Stimulated activated naive CD8-positive, alpha-beta T cell treated with anti-CD3 and anti-CD28 coated beads, Interleukin-15, Interleukin-2, amounts not matched to agents 100 U/mL and 50 U/mL, for 24 hours (primary cell): ENCODE measurements at places on chromosomes 16 and 17.

DNA sequence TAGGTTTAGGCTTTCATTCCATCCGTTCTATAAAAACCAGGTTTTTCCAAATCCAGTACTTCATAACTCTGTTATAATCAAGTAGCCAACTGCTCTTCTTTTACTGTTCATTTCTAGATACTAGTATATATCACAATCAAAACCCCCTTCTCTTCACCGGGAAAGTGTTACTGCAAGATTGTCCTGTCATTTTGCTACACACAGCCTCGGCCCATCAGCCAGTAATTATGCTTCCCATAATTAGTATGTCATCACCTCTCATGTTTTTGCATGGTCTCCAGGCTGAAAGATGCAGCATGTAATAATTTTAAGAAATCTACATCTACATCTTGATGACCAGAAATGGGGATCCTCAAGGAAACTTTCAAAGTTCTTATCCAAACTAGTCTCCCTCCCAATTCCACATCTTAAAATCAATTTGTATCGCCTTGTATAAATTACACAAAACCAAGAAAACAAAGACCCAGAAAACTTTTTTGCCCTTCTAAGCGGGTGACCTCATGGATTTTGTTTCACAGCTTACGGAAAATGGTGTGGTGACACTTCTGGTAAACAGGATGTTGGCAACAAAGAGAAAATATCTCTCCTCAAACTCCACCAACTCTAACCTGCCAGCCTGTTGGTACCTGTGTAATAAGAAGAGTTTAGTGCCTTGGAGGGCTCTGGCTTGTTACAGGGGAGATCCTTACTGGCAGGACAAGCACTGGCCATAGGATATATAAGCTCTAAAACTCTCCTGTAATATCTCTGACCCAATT, 9.3 kb downstream of the TACO1 start:
- no peak for DNase-seq

GRCh38 chr17:58565389-58566311, 51.2 kb upstream of the MTMR4 start:
- no peak for DNase-seq

DNA sequence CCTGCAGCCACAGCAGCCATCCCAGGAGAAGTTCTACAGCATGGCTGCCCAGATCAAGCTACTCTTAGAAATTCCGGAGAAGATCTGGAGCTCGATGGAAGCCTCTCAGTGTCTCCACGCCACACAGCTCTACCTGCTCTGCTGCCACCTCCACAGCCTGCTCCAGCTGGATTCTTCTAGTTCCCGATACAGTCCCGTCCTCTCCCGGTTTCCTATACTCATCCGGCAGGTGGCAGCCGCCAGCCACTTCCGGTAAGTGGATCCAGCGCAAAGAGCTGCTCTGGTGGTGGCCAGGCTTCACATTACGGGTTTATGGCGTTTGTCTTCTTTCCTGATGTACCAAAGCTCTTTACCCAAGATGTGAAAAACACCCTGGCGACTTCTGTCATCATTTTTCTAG, 3.6 kb downstream of the COG1 start:
- no peak for DNase-seq

GRCh38 chr17:29141514-29141876, 38.7 kb downstream of the MYO18A start:
- no peak for DNase-seq

GRCh38 chr17:68184816-68185436, 62.9 kb upstream of the AMZ2 start:
- DNase-seq = peak; percentile 61

- DNase-seq = no peak
Measured at GRCh38 chr17:66963521-66963908, 992 bp upstream of the CACNG4 start.

GRCh38 chr17:76404976-76405563, 20.7 kb downstream of the SPHK1 start:
- DNase-seq = no peak

DNA sequence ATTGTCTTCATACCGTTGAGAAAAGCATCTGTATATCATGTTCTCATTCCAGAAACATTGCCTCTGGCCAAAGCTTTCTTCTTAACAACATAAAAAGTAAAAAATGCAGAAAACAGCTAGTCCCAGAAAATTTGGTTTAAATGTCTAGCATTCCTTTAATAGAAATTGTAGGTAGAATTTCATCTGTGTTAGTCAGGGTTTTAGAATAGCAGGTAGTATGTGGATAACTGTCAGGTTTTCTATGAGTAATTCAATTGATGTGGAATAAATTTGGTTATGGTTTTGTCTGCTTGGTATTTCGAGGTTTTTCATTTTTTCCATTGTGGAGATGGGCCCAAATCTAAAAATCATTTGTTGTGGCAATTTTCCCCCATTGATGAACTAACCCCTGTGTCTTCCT, 616.7 kb downstream of the KCNJ2 start:
- DNase-seq = no peak

- DNase-seq = no peak
Measured at GRCh38 chr17:28597606-28598383, 1.0 kb downstream of the SPAG5 start.

GRCh38 chr17:33977729-33978514, 277.2 kb upstream of the CCL2 start:
- DNase-seq = no peak

DNA sequence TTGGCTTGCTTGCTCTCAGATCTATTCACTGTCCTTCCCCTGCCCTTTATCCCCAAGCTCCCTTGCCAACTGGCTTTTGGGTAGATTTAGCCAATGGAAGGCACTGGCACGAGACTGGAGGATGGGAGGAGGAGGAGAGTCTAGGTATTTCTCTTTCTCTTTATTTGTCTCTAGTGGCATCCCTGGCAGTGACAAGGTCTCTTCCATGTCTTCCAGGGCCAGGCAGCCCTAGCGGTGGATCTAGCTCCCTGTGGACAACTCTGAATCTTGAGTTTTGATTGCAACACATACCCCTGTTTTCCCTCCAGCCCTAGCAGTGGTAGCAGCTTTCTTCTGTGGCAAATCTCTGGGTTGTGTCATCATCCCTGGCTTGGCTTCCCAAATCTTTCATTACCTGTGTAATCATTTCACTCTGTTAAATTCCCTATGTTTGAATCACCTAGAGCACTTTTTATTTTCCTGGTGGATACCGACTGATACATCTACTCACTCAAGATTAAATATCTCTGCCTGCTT, 171.1 kb upstream of the IRX6 start:
- no peak for DNase-seq

GRCh38 chr17:266701-267667, 85.5 kb upstream of the DOC2B start:
- no peak for DNase-seq

DNA sequence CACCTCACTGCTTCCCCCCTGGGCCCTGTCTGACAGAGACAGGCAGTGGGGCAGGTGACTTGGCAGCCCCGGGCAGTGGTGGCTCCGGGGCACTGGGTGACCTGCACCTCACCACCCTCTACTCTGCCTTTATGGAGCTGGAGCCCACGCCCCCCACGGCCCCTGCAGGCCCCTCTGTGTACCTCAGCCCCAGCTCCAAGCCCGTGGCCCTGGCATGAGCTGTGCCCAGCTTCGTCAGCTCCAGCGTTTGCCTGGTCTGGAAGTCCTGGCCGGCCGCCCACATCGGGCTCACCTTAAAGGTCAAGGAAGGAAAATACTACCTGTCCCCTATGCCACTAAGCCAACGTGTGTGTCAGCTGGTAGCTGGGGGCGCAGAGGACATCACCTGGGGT, 15.2 kb downstream of the UNC119 start:
- DNase-seq = no peak

GRCh38 chr17:67246403-67246652, 1.3 kb upstream of the HELZ start:
- no peak for DNase-seq

DNA sequence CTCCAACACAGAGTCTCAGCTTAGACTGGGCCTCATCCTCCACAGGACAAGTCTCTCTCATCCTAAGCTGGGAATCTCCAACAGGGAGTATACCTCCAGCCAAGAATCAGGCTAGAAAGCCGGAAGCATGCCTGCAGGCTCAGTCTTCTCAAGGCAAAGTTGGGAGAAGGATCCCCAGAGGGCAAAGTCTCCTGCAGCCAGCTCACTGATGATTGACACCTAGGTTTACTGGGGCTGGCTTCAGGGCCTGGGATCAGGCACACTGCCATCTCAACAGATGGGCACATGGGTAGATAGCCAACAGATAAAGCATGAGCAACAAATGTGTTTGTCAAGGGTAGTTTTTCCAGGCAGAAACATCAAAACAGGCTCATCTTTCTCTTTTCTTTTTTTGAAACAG, 56.1 kb upstream of the TOX3 start:
- DNase-seq = no peak

GRCh38 chr17:34068571-34068970, 186.5 kb upstream of the CCL2 start:
- DNase-seq = no peak

DNA sequence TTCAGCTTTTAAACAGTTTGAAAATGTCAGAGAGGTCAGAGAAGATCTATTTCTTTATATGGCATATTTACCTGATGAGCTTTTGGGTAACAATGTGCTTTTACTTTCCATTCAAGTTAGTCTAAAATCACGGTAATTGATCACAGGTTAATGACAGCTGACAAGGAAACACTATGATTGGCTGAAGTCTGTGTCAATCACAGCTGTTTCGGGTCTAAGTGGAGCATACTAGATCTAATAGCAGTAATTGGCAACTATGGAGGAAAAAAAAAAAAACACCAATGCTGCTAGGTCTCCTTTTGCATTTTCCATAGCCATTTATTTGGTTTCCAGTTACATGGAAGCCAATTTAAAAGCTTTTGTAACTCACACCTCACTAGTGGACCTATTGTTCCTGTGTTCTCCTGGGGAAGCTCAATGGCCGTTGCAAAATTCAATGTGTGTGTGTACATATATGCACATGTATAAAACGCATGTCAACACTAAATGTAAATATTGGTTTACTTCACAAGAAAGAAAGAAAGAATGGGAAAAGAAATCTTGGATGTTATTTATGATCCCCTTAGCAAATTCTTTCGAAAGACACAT, 568.3 kb upstream of the ZFHX3 start:
- no peak for DNase-seq

DNA sequence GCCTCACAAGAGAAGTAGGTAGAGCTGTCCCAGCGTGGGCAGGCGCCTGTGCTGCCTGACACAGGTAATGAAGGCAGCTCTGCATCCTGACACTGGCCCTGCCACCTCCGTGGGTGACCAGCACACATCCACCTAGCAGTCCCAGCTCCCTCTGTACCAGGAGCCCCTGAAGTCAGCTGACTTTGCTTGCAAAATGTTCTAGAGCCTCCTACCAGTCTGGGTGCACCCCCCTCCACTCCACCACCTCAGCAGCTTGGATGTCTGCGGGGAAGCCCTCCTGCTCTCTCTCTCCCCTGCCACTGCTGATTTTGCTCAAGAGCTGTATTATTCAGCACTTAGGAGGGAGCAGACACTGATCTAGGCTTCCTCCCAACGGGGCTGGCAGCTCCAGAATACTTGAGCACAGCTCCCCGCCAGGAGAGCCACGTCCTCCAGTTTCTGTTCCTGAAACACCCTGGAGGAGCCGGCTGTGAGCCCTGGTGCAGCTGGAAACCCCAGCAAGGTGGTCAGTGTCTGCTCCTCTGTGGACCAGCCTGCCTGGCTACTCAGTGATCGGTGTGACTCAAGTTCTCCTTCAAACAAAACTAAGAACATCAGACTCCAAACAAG, 1.0 kb downstream of the RNF166 start:
- peak; percentile 35 for DNase-seq
